ENCODE measurements at places on chromosomes 5 and 9.

DNA sequence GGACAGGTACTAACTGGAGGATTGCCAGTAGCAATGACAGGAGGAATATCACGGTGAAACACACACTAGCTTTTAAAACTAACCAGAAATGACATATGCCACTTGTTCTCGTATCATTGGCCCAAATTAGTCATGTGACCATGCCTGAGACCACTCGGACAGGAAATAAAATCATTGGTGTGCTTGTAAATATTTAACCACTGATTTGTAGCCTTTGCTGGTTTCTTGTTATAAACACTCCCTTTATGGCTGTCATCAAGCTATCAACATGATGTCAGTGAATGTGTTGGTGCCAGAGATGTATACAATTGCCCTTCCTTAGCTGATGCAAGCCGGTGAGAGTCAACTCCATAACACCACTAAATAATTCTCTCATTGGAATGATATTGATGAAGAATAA, 123.7 kb upstream of the ANKH start:
- DNase-seq, result no peak

DNA sequence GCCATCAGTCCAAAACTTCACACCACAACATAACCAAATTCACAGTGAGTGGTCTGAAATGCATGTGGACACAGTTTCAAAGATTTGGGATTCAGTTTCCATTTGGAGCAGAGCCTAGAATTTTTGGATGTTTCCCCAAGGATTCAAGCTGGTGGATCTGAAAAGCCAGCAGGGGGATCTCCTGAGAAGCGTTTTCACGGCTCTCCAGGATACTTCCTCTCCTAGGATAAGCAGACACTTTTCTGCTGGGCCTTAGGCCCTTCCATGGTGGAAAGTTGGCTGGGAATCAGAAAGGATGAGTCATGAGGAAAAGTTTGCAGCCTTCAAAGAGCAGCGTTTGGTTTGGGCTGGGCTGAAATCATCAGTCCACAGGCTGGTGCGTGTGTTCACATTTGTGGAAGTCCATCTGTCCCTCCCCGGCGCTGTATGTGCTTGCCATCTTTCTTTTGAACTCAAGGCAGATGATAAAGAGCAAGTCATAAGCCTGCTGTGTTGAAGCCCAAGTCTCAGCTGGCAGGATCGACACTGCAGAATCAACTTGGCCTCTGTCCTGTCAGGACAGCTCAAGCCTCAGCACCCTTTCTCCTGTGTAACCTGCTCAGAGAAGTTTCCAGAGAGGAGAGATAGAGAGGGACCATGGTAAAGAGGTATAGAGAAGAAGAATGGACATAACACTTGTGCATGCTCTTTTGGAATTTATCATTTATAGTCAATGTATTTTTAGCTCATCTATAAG, 152.6 kb upstream of the MSX2 start:
- DNase-seq, result no peak

- DNase-seq, result no peak
Measured at GRCh38 chr9:4669890-4670289, 3.6 kb upstream of the SPATA6L start.

GRCh38 chr9:130364619-130365322, 80.0 kb upstream of the ASS1 start:
- no peak for DNase-seq

- no peak for DNase-seq
Measured at GRCh38 chr5:157222506-157223230, 42.0 kb downstream of the ITK start.

GRCh38 chr5:68960456-68960855, 133.4 kb upstream of the SLC30A5 start:
- no peak for DNase-seq

GRCh38 chr9:107389617-107390071, 99.9 kb downstream of the KLF4 start:
- no peak for DNase-seq

- DNase-seq, result no peak
Measured at GRCh38 chr9:129929496-129930125, 94.4 kb downstream of the USP20 start.

- DNase-seq, result no peak
Measured at GRCh38 chr5:75265731-75266130, 29.1 kb upstream of the ANKRD31 start.

- no peak for DNase-seq
Measured at GRCh38 chr5:5165541-5166002, 25.4 kb downstream of the ADAMTS16 start.

GRCh38 chr9:110659891-110660541, 8.6 kb upstream of the MUSK start:
- DNase-seq, result no peak

DNA sequence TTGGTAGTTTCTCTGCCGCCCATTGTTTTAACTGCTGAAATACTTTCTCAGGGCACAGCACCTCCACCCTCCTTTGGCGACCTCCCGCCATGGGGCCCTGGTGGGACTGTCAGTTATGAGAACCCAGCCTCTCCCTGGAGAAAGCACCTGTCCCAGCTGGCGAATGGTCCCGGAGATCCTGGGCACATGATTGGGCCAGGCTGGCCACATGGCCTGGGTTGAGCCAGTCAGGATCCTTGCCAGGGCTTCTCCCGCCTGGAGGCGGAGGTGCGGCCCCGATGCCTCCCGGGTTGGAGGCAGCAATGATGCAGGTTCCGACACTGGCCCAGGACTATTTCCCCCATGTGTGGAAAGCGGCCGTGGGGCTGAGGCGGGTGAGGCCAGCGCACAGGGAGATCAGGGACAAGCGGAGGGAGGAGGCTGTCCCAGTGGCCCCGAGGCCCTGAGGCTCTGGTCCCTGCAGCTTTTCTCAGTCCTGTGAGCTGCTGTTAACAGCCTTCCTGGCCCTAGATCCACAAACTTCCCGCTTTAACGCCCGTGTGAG, 13.6 kb downstream of the UNC5A start:
- no peak for DNase-seq
